ENCODE measurements at places on chromosomes 11 and 22.

DNA sequence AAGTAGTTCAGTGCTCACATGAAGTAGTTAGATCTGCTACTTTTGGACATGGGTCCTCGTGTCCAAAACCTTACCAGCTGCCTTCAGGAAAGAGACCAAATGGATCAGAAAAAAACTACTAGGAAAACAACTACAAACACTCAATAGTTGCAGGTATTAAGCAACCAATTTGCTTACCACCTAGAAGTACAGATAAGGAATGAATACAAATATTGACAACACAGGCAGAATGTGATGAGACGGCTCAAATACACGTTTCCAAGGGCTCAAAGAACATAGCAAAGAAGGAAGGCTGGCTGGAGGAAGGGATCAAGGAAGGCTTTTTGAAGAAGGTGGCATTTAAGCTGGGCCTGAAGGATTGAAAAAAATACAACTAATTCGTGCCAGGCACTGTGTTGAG is 41.8 kb downstream of the NRXN2 start:
- no peak for DNase-seq

- DNase-seq: no peak
Measured at GRCh38 chr22:43152003-43152356, 621 bp downstream of the TSPO start.

DNA sequence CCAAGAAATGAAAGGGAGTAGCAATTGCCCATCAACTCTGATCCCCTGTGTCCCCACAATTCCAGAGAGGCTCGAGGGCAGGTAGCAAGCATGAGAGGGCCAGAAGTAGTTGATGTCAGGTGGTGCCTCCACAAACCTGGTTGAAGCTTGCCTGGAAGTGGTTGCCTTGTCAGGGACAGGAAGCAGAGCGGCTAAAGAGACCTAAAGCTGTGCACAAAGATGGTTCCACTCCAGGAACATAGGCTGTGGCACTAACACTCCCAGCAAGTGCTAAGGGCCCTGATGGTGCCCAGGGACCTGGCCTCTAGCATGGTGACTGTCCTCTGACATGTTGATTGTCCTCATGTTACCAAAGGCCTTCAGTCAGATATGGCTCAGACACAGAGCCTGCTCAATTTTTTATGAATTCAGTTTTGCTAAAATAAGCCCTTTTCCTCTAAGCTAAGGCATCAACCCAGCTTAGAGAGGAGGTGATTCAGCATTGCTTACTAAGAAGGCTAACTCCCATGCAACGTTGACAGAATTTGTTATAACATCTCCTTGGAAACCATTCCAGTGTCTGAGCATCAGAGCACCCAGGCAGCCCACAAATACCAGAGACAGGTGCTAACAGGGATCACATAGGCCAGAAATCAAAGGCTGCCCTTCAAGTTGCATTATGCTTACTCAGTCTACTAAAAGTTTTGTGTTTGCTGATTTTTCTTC is 196.3 kb upstream of the ARHGAP20 start:
- DNase-seq: no peak

GRCh38 chr11:102546427-102546826 is 15.9 kb upstream of the MMP7 start:
- DNase-seq: peak; percentile 78

GRCh38 chr11:11230802-11231562 is 122.1 kb downstream of the CSNK2A3 start:
- no peak for DNase-seq

DNA sequence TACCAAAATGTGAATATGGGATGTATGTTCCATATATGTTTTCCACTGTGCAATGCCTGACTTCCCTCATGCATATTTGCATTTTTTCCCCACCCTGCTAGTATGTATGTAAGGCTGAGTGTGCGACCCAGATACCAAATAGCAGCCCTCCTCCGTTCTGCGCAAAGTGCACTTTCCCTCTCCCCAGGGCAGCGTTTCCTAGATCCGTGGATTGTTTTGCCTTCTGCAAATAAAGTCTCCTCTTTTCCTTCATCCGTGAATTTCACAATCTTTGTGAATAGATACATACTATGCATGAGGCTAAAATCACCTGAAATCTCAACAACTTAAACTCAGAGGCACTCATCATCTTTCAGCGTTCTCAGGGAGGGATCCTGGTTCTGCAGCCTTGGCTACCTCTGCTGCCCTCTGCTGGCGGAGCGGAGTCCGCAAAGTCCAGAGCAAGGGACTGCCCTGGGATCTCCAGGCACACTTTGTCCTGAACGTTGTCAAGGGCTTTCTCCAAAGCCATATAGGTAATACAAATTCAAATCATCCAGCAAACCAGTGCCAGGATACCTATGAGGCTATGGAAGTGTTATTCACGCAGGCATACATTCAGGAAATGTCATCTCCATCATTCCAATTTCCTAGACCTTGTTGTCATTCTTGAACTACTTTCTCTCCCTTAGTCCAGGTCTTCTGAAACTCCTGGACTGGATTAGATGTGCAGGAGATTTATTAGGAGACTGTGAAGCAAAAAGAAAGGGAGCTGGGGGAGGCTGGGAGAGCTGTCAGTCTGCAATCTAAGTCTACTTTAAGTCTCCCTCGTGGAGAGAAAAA is 53.1 kb downstream of the CNTF start:
- peak; percentile 52 for DNase-seq

DNA sequence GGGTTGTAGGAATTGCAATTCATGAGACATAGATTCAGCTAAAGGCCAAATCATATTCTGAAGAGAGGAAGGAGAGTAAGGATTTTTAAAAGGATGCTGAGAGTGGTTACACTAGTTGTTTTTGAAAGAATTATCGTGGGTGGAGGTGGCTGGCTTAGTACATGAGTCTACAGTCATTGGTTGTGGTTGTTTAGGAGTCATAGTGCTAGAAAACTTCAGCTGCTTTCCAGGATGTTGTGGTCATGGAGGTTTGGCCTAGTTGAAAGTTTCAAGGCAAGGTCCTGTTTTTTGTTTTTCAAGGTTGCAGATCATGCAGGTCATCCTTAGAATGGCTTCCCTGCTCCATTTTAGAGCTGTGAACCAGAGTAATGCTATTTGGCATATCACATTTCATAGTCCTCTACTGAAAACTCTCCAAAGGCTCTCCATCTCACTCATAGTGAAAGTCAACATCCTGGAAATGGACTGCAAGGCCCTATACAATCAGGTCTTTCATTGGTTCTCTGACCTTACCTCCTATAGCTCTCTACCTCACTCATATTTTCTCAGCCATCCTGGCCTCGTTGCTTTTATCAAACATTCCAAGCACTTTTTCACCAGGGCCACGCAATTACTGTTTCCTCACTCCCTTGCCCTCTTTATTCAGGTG is 26.1 kb upstream of the ZBTB44 start:
- DNase-seq: no peak

GRCh38 chr22:20591660-20592310 is 84.4 kb downstream of the MED15 start:
- DNase-seq: no peak

- no peak for DNase-seq
Measured at GRCh38 chr11:80958987-80959386, 1518.2 kb upstream of the TENM4 start.

All from naive B cell (primary cell).